ENCODE measurements at places on chromosomes 5 and 9.
A peak's percentile ranks its signal among the peaks of the same experiment; 100 is the strongest.

DNA sequence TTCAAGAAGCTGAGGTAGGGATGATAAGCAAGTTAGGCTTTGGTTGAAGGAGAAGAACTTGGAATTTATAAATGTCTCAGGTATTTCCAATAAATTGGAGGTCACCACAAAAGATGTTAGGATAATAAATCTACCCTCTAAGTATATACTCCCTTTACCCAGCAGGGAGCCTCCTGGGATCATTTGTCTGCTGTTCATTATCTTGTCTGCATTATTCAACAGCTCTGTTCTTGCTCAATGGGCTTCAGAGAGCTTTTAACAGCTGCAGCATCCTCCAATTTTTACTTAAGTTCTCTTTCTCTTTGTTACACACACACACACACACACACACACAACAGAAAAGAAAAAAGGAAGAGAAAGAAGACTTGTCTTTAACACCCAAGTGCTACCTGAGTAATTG, 51.7 kb upstream of the VPS13A start:
- no peak for DNase-seq

DNA sequence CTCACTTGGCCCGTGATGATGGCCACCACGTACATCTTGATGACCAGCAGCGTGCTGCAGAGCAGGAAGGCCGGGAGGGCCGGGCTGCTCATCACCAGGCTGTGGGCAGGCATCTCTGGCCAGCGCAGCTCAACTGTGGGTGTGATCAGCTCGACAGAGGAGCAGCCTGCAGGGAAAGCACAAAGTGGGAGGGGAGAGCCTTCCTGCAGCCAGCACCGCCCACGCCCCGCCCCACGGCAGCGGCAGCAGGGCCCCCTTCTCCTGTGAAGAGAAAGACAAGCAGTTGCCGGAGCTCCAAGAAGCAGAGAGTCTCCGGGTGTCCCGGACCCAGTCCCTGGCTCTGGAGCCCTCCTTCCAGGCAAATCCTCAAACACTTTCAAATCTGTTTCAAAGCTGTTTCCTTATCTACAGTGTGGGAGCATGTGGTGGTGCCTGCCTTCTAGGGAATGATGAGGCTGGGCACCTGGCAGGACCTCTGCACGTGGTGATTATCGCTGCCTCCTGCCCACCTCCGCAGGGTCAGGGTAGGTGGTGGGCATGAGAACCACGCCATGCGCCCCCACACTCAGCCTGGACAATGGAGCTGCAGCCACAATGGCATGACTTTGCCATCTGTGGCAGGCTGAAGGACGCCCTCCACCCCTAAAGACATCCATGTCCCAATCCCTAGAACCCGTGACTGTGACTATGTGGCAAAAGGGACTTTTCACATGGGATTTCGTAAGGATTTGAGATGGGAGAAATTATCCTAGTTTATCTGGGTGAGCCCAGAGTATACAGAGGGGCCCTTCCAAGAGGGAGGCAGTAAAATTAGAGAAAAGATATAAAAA, at the start of gene PTGES:
Gene PTGES (minus strand): TSS at position 143 of the 830 bp plus-strand sequence. CDS start 30 bp downstream, at position 113.
- DNase-seq, result peak; percentile 79

- no peak for DNase-seq
Observed at GRCh38 chr5:616484-617039, 4.4 kb downstream of the CEP72 start.

GRCh38 chr9:69497816-69498215, 172.8 kb downstream of the ENTREP1 start:
- DNase-seq, result no peak

DNA sequence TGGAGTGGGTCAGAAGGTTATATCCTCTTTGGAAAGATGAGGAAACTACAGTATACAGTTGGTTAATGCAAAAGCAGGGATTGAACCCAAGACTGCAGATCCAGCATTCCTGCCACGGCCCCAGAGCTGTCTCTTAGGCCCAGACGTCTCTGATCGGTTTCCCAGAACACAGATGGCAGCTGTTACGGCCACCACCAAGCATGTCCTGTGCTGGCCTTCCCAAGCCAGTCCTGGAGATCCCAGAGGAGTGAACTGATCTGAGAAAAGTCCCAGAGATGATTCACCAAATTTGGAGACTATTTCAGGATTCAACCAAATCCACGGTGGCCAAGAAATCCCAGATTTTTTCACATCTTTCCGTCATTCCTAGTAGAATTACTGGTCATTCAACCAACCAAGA, 20.1 kb downstream of the TNIP1 start:
- no peak for DNase-seq

DNA sequence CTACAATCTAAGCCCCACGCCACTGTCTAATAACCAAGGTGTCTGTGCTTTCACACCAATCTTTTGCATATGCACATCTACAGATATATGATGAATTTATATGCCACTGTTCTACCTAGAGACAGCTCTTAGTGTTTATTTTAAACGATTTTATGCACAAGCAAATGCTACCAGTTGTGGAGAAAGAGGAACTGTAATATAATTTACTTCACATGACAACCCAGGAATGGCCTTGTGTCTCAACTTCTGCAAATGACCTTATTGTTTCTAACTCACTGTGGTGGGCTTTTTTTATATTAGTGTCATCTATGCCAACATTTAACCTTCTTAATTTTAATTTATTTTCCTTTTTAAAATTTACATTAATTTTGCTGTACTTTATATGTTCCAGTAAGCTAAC, 531.1 kb upstream of the TLE4 start:
- DNase-seq, result no peak

DNA sequence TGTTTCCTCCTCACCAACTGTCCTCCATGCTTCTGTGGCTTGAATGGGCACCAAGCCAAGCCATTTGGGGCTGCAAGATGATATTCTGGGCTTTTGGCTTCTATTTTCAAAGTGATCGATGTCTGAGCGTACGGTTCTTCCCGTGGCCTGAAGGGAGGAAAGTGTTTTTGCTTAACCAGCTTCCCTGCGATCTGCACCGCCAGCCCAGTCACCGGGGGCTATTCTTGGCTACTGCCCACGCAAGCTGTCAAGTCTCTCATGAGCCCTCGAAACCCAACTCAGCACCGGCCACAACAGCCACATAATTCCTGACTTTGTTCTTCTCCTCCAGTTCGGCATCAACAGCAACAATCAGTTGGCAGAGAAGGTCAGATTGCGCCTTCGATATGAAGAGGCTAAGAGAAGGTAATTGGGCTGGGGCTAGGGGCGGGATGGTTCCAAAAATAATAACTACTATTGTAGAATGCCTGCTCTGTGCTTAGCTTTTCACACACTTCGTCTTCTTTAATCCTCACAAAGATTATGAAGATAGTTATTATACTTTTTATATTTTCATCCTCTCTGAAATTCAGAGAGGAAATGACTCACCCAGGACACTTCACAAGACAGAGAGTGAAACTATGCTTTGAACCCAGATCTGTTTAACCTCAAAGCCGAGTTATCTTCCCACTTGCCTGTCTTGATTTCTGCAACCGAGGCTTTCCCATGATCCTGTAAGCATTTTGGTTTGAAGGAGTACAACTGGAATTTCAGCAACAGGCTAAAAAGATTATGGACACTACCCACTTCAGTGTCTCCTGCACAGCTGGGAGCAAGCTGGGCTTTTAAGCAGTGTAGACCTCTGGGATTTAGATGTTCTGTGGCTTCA, 76.4 kb upstream of the RARS1 start:
- no peak for DNase-seq

Measured in tibial artery (tissue), 4 donors.